ENCODE measurements at places on chromosomes 4 and X.
A peak's percentile ranks its signal among the peaks of the same experiment; 100 is the strongest.

- DNase-seq = no peak
These were observed 169.9 kb upstream of the LDB2 start for GRCh38 chr4:17068392-17068791.

DNA sequence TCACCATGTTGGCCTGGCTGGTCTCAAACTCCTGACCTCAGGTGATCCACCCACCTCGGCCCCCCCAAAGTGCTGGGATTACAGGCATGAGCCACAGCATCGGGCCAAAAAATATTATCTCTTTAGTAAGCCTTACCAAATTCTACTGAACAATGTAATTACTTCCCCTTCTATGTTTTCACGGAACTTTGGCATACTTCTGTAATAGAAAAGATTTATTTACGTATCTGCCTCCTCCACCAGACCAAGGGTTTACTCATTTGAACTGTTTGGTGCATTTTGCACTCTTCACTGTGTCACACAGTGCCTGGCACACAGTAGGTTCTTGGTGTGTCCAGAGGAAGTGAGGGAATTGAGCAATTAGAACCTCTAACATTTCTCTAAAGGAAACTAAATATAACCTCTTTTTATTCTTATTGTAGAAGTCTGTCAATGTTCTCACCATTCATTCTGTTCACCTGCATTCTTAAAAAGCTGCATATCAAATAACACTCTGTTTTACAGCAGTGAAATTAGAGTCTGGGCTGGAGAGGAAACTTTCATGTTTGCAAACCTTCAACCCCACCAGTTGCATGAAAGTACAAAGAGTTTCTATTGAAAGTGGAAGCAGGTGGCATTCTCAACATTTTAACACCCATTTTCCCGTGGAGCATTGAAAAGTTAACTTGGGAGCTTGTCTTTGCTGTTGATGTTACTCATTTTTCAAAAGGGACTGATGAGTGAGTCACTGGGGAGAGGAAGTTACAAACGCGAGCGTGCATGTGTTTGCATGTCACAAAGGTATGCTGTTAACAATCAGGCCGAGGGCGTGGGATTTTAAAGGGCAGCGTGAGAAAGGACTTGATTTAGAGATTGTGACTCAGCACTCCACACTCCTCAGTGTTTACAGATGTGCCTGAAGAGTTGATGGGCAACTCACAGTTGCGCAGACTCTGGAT lies 314.1 kb downstream of the STK32B start:
- DNase-seq = no peak

DNA sequence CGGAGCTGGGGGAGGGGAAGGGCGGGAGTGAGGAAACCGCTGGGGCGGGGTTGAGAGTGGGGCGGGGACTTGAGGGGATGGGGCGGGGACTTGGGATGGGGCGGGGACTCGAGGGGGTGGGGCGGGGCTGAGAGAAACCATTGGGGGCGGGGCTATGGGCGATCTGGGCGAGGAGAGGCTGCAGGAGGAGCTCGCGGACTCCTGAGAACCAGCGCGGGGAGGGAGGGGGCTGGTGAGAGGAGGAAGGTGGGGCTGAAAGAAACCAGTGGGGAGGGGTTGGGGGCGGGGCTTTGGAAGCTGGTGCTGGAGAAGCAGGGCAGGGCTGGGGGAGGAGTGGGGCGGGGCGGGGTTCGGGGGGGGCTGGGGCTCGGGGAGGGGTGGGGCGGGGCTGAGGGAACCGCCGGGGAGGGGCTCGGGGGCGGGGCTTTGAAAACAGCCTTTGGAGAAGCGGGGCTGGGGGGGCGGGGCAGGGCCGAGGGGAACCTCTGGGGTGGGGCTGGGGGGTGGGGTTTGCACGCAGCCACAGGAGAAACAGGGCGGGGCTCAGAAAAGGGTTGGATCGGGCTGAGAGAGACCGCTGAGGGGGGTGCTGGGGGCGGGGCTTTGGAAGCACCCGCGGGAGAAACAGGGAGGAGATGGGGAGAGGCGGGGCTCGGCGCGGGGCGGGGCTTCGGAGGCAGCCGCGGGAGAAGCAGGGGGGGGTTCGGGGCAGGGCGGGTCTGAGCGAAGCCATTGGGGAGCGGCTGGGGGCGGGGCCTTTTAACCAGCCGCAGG lies 777 bp upstream of the EOLA2 start:
- DNase-seq = peak; percentile 93

DNA sequence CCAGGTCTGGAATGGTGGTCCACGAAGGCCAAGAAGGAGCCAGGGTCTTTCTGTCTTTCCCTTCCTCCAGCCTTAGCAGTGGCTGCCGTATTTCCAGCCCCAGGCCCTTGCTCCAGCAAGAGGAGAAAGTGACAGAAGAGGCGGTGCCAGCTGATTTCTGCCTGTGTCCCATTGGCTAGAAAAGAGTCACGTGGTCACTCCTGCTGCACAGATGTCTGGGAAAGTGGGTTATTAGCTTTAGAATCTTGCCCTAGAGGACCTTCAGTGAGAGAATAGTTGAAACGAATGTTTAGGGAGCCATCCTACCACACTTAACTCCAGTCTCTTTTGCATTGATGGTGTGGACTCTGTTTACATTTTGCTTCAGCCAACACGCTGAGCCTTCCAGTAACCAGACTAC lies 99.3 kb upstream of the BCOR start:
- no peak for DNase-seq

GRCh38 chrX:108097380-108097779 lies 5.8 kb downstream of the ATG4A start:
- DNase-seq = no peak

GRCh38 chr4:112765317-112765974 lies 128.5 kb downstream of the LARP7 start:
- peak; percentile 29 for DNase-seq

GRCh38 chrX:24375600-24376131 lies 15.2 kb downstream of the SUPT20HL1 start:
- DNase-seq = no peak

- no peak for DNase-seq
These were observed 683.6 kb upstream of the TENM3 start for GRCh38 chr4:181559637-181560036.

DNA sequence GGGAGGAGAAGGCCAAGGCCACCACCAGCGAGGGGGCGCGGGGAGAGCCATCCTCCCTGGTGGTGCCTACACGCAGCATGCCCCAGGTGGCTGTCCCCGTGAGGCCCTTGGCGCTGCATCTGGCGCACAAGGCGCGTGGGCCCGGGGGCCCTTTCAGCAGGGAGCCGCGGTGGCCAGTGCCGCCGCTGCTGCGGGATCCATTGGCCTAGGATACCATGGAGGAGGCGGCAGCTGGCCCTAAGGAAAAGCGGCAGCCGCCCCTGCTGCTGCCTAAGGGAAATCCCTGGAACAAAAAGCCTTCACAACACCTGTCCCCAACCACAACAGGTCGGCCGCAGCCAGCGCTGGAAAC lies 1059.6 kb downstream of the TECRL start:
- no peak for DNase-seq

DNA sequence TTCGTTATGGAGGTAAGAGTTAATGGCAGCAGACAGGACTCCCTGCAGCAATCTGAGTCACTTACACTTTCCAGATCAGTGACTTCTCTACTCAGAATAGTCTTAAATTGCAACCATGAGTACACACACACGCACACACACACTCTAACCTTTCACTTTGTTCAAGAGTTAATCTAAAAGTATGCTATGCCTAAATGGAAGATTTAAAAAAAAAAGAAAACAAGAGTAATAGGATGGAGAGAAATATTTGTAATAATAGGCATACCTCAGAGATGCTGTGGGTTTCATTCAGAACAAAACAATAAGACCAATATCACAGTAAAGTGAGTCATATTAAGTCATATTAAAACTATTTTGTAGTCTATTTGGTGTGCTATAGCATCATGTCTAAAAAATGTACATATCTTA lies 969.1 kb upstream of the PCDH10 start:
- DNase-seq = no peak

GRCh38 chr4:40033613-40034012 lies 23.0 kb upstream of the N4BP2 start:
- no peak for DNase-seq

All from suppressor macrophage treated with lipopolysaccharide for 1 hour (primary cell).